ENCODE measurements at places on chromosomes 7 and 10.
A peak's percentile ranks its signal among the peaks of the same experiment; 100 is the strongest.

- DNase-seq, result no peak
Measured at GRCh38 chr10:110358869-110359629, 54.3 kb upstream of the SMNDC1 start.

GRCh38 chr7:110095372-110096052, 995.4 kb upstream of the LRRN3 start:
- no peak for DNase-seq

DNA sequence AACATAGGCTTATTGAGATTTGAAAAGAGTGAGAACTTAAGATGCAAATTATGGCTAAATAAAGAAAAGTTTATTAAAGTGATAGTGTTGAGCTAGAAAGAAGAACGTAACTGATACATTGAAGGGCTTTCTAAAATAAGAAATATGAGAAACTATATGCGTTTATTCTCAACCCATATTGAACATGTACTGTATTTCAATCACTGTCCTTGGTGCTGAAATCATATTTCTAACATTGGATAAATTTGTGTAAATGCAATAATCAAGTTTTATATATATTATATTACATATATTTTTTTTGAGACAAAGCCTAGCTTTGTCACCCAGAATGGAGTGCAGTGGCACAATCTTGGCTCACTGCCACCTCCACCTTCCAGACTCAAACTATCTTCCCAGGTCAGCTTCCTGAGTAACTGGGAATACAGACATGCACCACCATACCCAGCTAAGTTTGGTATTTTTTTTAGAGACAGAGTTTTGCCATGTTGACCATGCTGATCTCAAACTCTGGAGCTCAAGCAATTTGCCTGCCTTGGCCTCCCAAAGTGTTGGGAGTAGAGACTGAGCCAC, 1065.8 kb downstream of the REEP3 start:
- DNase-seq, result no peak

- DNase-seq, result no peak
Measured at GRCh38 chr7:83882551-83882950, 233.6 kb upstream of the SEMA3E start.

DNA sequence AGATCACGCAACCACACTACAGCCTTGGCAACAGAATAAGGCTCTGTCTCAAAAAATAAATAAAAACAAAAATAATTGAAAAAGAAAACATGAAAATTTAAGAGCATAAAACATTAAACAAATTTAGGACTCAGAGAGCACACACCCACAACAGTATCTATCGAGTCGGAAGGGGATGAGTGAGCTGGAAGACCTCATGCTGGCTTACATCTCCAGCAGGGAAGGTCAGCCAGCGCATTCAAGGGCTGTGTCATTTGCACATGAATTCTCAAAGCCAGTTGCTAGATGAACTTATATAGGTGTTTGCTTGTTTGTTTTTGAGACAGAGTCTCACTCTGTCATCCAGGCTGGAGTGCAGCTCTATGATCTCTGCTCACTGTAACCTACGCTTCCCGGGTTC, 50.3 kb downstream of the SRRM3 start:
- DNase-seq, result no peak

GRCh38 chr10:124708246-124708779, 35.9 kb downstream of the FAM53B start:
- DNase-seq, result no peak

DNA sequence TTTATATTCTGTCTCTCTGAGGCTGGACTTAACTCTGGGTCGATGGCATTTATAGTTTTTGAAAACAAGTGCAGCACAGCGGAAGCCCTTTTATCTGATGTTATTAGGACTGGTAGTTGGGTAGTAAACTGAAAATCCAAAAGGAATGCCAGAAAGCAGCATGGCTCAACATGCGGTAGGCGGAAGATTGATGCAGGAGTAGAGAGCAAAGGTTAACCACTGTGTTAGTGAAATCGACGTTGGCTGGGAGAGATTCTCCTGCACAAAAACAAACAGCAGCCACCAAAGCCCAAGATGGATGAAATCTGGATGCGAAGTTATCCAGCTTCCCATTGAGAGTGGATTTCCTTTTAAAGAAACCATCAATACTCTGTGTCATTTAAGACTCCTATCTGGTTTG, 54.5 kb upstream of the EMX2 start:
- no peak for DNase-seq

GRCh38 chr7:106129291-106129690, 17.2 kb upstream of the SYPL1 start:
- DNase-seq, result no peak

DNA sequence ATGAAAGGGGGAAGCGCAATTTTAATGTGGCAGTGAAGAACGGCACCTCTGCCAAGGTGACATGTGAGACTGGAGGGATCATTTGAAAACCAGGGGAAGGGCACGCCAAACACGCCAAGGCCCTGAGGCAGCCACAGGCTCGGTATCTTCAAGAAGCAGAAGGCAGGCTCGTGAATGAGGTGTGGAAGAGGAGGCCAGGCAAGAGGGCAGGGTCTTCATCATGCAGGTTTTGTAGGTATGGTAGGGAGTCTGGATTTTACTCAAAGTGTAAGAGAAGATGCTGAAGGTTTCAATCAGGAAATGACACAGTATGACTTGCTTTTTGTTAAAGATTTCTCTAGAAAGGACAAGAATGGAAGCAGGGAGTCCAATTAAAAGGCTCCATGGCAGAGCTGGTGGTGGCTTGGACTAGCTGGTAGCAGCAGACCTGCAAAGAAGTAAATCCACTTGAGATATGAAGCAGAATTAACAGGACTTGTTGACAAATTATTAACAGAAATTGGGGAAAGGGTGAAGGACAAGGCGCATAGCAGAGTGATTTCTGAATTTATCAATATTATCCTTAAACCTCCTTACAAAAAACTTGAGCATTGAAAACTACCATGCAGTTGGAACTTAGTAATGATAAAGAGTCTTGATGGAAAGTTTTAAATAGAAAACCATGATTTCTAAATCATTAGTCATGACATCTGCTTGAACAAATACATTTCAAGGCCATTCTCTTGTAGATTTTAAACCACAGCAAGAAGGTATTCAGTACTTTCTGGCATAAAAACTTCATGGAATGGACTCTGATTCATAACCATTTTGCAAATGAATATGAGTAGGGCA, 70.4 kb downstream of the COA1 start:
- DNase-seq, result peak; percentile 93

- DNase-seq, result peak; percentile 77
Measured at GRCh38 chr10:7082967-7083366, 327.9 kb downstream of the SFMBT2 start.

DNA sequence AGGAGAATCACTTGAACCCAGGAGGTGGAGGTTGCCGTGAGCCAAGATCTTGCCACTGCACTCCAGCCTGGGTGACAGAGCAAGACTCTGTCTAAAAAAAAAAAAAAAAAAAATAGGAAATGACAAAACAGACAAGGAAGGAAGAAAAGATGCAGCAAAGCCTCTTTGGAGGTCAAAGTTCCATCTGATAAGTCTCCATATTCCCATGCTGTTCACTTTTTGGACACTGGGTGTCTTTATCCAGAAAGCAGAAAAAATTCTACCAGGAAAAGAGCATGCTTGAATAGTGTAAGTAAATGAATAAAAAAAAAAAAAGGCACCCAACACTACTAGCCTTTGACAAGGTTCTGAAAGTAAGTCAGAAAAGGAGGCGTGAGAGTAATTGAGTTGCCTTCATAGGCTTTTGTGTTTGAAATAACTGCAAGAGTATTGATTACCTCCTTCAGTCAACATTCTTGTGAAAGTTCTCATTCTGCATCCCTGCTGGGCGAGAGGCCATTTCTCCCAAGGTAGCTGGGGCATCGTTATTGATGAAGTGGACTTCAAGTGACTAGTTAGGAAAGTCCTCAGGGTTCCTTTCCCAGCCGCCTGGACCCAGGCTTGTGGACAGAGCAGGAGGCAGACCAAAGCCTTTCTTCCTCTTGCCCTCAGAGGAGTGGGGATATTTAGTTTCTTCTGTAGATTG, 133.3 kb upstream of the KIF5B start:
- DNase-seq, result peak; percentile 31

- no peak for DNase-seq
Measured at GRCh38 chr7:38327637-38328036, 54.2 kb upstream of the TARP start.

GRCh38 chr7:127704211-127704610, 52.2 kb downstream of the SND1 start:
- DNase-seq, result no peak

- no peak for DNase-seq
Measured at GRCh38 chr10:133154996-133155778, 4.8 kb upstream of the KNDC1 start.
